ENCODE measurements at places on chromosomes 4 and X.

GRCh38 chr4:35644591-35644990, 599.7 kb downstream of the ARAP2 start:
- no peak for DNase-seq

DNA sequence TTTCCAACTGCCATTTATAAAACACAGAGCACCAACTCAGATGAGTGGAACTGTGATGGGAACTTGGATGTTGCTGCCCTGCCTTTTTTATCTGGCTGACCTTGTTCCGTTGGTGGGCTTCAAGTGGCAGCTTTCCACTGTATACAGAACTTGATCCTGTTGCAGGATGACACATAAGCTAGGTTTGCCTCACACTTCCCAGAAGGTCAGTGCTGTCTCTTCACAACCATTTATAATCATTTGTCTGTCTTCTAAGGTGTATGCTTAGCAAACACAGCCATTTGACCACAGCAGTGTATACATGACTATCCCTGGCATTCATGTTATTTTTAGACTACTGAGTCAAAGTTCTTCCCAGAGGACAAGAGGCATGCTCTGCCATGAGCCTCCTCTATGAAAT, 20.3 kb downstream of the DGKK start:
- DNase-seq, result no peak

GRCh38 chr4:67911638-67912037, 27.8 kb upstream of the TMPRSS11D start:
- no peak for DNase-seq

- no peak for DNase-seq
Measured at GRCh38 chr4:183409934-183410333, 34.5 kb upstream of the CDKN2AIP start.

GRCh38 chrX:12892716-12893115, 13.7 kb upstream of the TLR8 start:
- no peak for DNase-seq

GRCh38 chr4:139841464-139842195, 176.0 kb downstream of the MGST2 start:
- DNase-seq, result no peak

- DNase-seq, result no peak
Measured at GRCh38 chrX:39242187-39242586, 440.9 kb downstream of the MID1IP1 start.

GRCh38 chr4:140633951-140634350, 65.2 kb upstream of the UCP1 start:
- no peak for DNase-seq

GRCh38 chr4:86685401-86685800, 91.3 kb downstream of the PTPN13 start:
- DNase-seq, result no peak

DNA sequence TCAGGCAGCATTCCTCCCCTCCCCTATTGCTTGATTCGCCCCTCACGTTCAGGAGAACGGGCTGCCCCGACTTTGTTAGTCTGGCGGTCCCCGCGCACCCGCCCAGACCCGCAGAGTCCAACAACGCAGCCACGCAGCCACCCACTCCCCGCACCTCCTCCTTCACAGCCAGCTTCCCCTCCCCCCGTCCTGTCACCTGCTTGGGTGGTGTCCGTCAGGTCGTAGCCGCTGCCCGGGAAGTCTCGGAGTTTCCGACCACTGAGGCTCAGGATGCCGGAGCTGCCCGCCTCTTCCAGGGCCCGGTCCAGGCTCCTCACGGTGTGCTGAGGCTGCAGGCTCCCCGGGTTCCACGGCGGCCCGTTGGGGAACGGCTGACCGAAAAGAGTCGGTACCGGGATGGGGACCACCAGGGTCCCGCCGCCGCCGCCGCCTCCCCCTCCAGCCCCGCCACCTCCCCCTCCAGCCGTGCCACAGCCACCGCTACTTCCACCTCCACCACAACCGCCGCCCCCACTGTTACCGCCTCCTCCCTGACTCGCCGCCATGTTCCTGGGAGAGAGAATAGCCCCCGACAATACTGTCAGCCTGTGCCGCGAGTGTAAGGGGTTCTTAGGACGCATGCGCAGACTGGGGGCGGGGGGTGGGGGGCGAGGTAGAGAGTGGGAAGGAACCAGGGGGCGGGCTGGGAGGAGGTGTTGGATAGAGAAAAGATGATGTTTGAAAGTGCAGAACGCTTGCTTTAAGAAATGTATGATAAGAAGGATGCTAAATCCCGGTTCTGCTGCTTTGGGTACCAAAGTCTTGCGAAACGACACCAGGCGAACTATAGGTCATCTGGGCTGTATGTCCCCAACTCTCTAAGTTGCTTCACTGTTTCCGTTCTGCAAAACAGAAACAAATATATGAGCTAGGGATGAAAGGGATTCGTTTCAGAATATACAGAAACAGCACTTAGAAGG, at the start of gene LRCH2:
TSS of gene LRCH2 (minus strand) at position 600 of the 959 bp plus-strand sequence. CDS start at position 545, 55 bp downstream.
- no peak for DNase-seq

DNA sequence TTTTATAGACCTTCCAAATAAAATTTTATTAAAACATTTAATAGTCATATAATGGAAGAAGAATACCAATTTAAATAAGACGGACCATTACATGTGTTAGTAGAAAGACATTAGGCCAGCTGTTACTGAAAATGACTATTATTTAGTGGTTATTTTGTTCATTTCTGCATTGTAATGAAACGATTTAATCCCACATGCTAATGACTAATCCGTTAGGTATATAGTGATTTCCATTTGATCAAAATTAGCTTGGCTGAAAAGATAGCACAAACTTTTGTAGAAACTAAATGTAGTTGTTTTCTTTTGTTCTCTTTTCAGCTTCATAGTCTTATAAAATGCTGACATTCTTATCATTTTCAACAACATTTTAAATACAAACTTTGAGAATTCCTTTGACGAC, 556.1 kb upstream of the TENM3 start:
- DNase-seq, result no peak

- DNase-seq, result no peak
Measured at GRCh38 chrX:133649651-133650050, 234.4 kb upstream of the GPC4 start.

- DNase-seq, result no peak
Measured at GRCh38 chr4:105859233-105859632, 36.0 kb upstream of the NPNT start.

DNA sequence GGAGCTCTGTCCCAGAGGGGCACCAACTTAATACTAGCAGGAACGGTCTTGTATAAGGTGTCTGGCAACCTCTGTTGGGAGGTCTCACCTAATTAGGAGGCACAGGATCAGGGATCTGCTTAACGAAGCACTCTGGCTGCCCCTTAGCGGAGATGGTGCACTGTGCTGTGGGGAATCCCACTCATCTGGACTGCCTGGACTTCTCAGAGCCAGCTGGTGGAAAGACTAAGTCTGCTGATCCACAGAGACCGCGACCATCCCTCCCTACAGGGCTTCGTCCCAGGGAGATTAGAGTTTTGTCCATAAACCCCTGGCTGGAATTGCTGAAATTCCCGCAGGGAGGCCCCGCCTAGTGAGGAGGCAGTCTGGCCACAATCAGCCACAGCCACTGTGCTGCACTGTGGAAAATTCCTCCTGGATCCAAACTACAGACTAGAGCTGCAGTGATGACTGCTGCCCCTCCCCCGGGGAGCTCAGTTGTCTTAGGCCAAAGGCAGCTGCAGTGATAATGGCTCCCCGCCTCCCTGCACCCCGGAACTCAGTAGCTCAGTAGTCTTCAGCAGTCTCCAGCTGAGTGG, 22.0 kb upstream of the ZCCHC4 start:
- no peak for DNase-seq

DNA sequence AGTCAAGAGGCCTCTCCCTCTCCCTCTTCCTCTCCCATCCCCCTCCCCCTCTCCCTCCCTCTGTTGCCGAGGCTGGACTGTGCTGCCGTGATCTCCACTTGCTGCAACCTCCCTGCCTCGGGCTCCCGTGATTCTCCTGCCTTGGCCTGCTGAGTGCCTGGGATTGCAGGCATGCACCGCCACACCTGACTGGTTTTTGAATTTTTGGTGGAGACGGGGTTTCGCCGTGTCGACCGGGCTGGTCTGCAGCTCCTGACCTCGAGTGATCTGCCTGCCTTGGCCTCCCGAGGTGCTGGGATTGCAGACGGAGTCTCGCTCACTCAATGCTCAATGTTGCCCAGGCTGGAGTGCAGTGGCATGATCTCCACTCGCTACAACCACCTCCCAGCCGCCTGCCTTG, 165.1 kb downstream of the CENPC start:
- DNase-seq, result no peak

DNA sequence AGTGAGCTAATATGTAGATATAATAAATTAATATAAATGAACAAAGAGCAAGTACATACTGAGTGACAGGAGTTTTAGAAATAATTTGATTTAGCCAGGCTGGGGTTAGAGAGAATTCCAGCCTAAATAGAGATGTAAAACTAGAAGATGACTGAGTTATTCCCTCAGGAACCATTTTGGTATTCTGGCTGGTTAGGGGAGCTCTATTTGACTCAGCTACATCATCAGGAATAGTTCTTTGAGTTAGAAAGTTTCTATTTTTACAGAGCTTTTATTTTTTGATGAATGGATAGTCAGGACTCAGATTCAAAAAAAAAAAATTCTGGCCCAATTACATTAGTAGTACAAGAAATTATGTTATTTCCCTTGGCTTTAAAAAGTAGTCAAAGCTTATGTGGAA, 180.4 kb upstream of the MID1 start:
- no peak for DNase-seq

DNA sequence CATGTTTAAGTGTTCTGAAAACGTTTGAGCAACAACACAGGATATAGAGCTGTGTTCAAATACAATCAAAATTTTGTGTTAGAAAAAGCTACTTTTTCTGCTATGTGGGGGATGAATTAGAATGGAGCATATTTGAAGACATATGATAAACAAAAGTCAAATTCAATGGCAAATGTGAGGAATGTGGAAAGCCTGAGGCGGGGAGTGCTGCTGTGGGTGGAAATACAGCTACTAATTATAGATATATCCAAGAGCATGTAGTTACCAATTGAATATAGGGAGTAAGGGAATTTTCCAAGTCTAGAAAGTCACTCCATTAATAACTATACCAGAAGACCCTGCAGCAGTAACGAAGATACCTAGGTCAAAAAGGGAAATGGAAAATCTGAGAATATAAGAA, 2370.4 kb upstream of the TENM3 start:
- DNase-seq, result no peak

- DNase-seq, result no peak
Measured at GRCh38 chrX:117645639-117646038, 471.0 kb downstream of the KLHL13 start.

DNA sequence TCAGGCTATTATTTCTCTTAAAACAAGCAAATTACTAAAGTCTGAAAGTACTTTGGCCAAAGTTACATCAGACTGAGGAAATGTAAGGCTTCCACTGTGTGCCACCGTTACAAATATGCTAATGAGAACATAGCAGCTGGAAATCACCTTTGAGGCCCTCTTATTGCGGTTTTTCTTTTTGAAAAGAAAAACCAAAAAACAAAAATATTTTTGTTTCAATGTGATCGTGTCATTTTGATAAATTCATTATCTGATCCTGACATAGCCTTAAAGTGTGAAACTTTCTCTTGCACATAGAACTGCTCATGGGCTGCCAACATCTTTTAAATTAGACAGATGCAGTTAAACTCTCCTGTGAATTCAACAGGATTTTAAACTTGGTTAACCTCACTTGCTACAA, 2.8 kb upstream of the TIFA start:
- no peak for DNase-seq

- DNase-seq, result no peak
Measured at GRCh38 chr4:112403101-112403945, 106.2 kb downstream of the ALPK1 start.

DNA sequence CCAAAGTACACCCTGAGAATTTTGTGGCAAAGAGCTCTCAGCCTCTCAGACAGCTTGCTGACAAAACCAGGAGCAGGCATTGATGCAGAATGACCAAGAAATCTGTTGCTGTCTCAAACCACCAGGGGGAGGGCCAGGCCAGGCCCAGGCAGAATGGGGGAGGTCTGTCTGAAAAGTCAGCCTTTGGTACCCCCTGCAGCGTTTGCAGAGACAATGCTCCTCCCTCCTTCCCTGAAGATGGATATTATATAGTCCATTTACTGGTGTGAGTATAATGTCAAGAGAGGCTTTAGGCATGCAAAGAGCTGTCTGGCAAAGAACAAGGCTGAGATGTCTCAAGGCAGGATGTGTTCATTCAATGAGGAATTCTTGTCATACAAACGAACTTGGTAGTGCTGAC, 52.9 kb upstream of the TRPC5OS start:
- DNase-seq, result no peak

DNA sequence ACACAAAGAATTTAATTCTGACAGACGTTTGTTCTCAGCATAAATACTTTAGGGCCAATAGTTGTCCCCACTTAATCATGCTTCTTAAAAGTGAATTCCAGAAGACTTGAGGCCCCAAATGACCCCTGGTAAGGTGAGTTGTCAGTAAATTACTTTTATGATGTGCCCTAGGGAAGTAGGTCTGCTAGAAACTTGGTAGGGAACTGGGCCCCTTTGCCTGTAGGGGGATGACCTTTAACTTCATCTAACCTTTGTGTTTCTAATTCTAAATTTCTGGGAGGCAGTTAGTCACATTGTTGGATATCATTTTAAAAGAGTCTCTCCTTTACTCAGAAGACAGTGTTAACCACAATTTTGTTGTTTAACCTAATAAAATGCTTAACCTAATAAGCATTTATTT, 28.8 kb downstream of the HHIP start:
- no peak for DNase-seq

- no peak for DNase-seq
Measured at GRCh38 chr4:119005928-119006460, 117.3 kb downstream of the SYNPO2 start.

- no peak for DNase-seq
Measured at GRCh38 chr4:122744229-122744628, 11.7 kb downstream of the BBS12 start.

DNA sequence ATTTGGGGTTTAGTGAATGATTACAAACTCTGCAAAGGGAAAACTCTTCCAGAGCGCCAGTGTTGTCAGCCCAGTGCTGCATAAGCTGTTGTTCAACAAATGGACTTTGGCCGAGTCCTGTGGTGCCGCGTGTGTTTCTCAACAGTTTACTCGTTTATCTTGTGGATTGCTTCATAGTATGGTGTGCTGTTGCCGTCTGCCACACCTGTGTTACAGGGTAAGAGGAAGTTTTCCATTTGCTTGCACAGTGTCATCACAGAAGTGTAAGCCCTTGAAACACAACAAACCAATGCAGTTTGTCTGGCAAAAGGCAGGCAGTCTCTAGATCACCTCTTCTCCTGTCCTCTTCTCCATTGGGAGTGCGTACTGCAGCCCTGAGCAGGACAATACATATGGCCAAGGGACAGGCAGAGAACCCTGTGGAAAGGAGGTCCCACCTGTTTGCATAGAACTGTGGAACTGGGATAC, 66.3 kb downstream of the DCUN1D4 start:
- no peak for DNase-seq

- DNase-seq, result no peak
Measured at GRCh38 chr4:28845158-28845557, 1875.0 kb upstream of the PCDH7 start.

DNA sequence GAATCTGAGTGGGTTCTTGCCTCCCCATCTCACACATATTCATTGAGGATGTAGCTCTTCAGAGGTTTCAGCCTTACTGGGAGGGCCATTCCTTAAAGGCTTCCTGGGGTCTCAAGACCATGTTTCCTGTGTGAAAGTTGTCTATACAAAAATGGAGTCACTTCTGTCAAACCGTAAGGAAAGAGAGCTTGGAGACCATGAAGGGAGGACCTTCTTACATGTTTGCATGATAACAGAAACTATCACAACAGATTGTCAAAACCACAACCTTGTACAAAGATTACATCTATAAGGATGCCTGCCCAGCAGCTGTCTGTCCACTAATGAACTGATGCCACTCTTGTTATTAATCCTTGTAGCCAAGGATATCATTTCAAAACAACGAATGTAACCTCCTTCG, 139.3 kb downstream of the PDE5A start:
- DNase-seq, result no peak

- no peak for DNase-seq
Measured at GRCh38 chr4:89114100-89114499, 2.8 kb downstream of the TIGD2 start.
